ENCODE measurements at places on chromosomes 7 and 10. TPM values are rescaled to one million over a fixed set of nuclear protein-coding genes. Genes with fewer than 3 reads are reported as not detected.

Gene AVPI1
- total RNA-seq: 96.2 TPM

Gene TAS2R4
- 0.20 TPM for total RNA-seq

Gene GNAT3
- total RNA-seq: not detected

Gene JAZF1
- 6.3 TPM for total RNA-seq

Gene MPP7
- total RNA-seq: not detected

Gene CTNNA3
- not detected for total RNA-seq

Gene ARID5B
- total RNA-seq: 1.4 TPM

Gene PNLIPRP3
- total RNA-seq: not detected

Gene ZNF425
- total RNA-seq: 1.9 TPM

Gene DNAJC1
- total RNA-seq: 31.1 TPM

Gene HTRA1
- 54.3 TPM for total RNA-seq

Gene CNPY1
- not detected for total RNA-seq

Gene LIPM
- not detected for total RNA-seq

Gene PKD2L1
- 0.06 TPM for total RNA-seq

Gene ATOH7
- total RNA-seq: 0.22 TPM

Gene NAT16
- 0.29 TPM for total RNA-seq

Gene LBX1
- total RNA-seq: not detected

Gene NPFFR1
- not detected for total RNA-seq

Gene ASB13
- total RNA-seq: 22.4 TPM

Gene NEURL1
- 0.50 TPM for total RNA-seq

Gene NKX1-2
- total RNA-seq: 0.07 TPM

Gene NEUROD6
- total RNA-seq: not detected

Gene DNAJB9
- total RNA-seq: 13.0 TPM

Gene ZYX
- 131 TPM for total RNA-seq

Gene PLEKHS1
- not detected for total RNA-seq

Gene PTF1A
- not detected for total RNA-seq

Gene ACTL6B
- total RNA-seq: not detected

Gene PTPN20
- total RNA-seq: 4.5 TPM

Gene PODXL
- total RNA-seq: 44.6 TPM

Gene CCL24
- total RNA-seq: not detected

Gene GNGT1
- total RNA-seq: not detected

Gene RARRES2
- total RNA-seq: not detected

Gene UBTD1
- 11.2 TPM for total RNA-seq

Gene MSMB
- not detected for total RNA-seq

Gene EFCAB10
- total RNA-seq: 2.9 TPM

Gene CACNA2D1
- 10.9 TPM for total RNA-seq

Gene ITGB8
- total RNA-seq: 1.5 TPM

Gene SOSTDC1
- total RNA-seq: not detected

Gene TBXAS1
- total RNA-seq: 13.3 TPM

Gene FGL2
- not detected for total RNA-seq

Gene SORCS3
- not detected for total RNA-seq

Gene SLC18A3
- total RNA-seq: not detected
